NCI-H187 treated with DMSO at 0.1 percent for 48 hours (cell line): ENCODE measurements at places on chromosomes 1 and 21.

- DNase-seq = no peak
Measured at GRCh38 chr1:181816608-181817007, 244.9 kb downstream of the ZNF648 start.

DNA sequence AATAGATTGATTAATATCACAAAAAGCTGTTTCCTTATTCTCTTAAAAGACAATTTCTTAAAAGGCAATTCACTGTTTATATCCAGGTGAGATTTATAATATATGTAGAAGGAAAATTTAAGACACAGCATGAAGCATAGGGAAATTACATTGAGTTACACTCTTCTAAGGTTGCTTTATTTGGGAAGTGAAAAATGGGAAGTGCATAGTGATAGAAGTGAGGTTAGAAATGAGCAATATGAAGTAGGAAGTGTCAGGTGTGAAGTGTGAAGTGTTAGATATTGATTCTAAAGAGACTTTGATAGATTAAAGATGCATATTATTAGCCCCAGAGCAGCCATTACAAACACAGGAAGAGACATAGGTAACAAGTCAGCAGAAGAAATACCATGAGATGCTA, 40.3 kb downstream of the FH start:
- DNase-seq = no peak

DNA sequence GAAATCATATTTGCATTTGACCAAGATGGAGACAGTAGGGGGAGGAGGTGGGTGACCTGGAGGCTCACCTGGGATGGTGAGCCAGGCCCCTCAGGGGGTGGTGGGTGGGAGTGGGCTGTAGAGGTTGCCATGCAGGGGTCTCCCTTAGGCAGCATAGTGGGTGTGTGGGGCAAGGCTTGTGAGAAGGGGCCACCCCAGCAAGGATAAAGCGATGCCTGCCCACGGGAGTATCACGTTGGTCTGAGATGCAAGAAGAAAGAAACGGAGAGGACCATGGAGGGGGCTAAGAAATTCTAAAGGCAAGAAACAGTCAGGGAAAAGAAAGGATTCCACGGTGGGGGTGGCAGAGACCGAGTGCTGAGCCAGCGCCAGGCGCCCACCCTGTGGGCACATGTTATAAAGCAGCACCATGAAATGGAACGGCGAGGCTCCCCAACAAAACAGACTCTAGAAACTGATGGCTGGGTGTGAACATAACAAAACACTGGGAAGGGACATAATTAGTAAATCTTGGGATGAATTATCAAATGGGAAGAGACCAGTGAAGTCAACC, 11.7 kb upstream of the C2CD2 start:
- DNase-seq = no peak

DNA sequence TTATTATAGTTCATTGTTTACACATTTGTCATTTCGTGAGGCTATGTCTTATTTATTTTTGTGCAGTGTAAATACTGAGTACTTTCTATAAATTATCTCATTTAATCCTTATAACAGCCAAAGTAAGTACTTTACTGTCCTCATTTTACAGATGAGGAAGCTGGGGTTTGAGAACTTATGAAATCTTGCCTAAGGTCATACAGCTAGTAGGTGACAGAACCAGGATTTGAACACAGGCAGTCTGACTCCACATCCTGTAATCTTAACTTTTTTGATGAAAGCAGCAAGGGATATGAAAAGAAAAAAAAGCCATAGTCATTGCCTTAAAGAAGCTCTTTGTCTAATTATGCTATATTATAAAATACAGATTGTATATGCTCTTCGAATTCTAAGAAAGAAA, 107.1 kb upstream of the BMP8A start:
- no peak for DNase-seq

GRCh38 chr1:88812366-88812765, 79.0 kb downstream of the GTF2B start:
- no peak for DNase-seq

- no peak for DNase-seq
Measured at GRCh38 chr1:218496561-218496960, 151.4 kb downstream of the TGFB2 start.

DNA sequence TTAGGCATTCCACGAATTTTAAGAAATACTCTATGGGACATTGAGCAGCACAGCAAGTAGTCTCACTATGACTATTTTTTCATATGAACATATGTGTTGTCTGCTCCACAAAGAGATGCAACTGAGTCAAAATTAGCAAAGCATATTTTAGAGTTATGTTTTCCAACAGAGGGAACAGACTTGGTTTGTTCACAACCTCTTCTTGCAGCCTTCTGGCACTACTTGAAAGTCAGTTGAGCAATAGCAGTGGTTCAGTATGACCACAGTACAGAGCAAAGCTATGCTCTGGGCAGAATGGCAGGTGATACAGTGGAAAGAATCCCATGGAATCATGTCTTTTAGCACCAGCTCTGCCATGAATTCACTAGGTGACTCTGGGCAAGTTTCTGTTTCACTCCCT, 5.2 kb downstream of the CCN1 start:
- DNase-seq = no peak

DNA sequence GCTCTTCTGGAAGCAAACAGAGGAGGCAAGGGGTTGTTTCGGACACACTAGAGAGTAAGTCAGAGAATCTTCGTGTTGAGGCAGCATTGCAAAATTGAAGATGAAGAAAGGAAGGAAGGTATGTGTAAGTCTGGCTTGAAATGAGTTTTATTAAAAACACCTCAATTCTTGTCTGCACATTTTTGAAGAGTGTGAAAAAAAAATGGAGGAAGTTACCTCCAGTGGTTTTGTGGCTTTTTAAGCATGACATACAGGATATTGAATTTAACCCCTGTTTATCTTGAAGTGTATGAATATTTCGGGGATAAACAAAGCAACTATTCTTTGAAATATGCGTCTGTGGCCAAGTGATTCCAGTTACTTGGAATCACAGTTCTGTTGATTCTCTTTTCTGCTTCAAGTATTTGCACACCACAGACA, 203.2 kb upstream of the SGIP1 start:
- no peak for DNase-seq

DNA sequence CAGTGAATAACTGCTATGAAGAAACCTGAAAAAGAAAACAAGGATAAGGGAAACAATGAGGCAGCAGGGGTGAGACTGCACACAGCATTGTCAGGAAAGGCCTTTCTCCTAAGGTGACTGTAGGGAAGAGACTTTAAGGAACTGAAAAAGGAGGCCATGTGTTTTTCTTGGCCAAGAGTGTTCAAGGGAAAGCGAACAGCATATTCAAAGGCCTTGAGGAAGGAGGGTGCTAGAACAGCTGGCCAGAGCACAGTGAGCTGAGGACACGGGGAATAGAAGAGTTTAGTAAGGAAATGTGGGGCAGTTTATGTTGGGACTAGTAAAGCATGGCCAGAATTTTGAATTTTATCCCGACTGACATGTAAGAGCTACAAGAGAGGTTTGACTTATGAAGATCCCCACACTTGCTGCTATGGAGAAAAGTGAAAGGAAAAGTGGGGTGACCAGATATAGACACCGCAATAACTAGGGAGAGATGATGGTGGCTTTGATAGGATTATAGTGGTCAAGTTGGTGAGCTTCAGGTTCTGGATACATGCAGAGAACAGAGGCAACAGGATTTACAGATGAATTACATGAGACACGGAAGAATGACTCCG, 1.4 kb downstream of the RWDD2B start:
- DNase-seq = no peak

GRCh38 chr1:98316286-98316905, 345.1 kb upstream of the SNX7 start:
- no peak for DNase-seq

DNA sequence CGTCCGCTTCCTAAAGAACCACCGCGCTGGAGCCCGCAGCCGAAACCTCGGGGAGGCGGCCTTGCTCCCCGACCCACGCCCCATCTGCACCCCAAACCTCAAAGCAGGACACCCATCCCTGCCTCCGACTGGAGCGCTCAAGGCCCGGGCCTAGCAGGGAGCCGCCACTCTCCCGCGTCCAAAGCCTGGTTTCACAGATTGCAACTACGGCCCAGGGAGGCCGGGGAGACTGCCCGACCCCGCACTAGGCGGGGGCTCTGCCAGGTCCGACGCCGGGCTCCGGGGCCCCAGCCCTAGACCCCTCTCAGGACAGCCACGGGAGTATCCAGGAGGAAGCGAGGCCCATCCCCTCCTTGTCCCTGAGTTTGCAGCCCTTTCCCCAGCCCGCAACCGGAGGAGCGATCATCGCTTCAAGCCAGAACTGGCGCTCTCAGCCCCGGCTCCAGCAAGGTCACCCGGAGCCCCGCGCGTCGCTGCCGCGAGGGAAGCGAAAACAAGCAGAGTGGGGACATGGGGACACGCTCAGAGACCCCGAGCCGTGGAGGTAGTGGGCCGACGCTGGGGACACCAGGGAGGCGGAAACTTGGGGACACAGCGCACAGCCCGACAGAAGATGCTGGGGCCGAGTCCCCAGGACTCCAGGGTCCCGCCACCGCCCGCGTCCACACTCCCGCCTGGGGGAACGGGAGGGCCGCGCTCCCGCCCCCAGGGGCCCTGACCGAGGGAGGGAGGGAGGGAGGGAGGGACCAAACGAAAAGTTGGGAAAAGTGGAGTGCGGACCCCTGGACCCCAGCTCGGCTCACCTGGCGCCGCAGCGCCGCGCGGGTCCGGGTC, 433 bp downstream of the TMEM200B start:
- no peak for DNase-seq

DNA sequence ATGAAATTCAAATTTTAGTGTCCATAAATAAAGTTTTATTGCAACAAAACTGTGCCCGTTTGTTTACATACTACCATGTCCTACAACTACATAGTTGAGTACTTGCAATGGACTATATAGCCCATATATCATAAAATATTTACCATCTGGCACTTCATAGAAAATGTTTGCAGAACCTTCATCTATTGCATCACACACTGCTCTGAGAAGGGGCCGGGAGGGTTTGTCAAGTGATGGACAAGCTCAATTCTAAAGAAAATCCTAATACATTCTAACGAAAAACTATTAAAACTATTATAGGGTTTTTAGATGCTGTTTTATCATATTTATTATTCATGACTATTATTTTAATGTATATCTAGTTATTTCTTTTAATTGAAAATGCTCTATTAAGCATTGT, 35.9 kb downstream of the RGSL1 start:
- DNase-seq = no peak

- DNase-seq = no peak
Measured at GRCh38 chr1:30743584-30744059, 14.0 kb downstream of the LAPTM5 start.

DNA sequence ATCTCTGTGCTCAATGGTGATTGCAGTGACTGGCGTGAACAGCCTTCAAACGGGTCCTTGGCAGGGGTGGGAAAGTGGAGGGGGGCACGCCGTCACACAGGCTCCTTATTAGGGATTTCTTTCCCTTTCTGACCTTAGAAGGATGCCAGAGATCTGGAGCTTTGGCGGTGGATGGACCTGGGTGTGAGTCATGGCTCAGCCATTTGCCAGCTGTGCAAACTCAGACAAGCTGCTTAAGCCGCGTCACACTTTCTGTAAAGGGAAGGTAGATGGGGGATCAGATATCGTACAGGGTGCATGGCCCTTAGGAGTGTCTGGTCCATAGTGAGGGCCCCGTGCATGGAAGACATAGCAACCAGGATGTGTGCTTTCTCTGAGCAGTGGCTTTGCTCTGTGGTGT, 48.3 kb upstream of the C1orf174 start:
- no peak for DNase-seq

- DNase-seq = no peak
Measured at GRCh38 chr1:215595231-215595630, 28.1 kb downstream of the KCTD3 start.

DNA sequence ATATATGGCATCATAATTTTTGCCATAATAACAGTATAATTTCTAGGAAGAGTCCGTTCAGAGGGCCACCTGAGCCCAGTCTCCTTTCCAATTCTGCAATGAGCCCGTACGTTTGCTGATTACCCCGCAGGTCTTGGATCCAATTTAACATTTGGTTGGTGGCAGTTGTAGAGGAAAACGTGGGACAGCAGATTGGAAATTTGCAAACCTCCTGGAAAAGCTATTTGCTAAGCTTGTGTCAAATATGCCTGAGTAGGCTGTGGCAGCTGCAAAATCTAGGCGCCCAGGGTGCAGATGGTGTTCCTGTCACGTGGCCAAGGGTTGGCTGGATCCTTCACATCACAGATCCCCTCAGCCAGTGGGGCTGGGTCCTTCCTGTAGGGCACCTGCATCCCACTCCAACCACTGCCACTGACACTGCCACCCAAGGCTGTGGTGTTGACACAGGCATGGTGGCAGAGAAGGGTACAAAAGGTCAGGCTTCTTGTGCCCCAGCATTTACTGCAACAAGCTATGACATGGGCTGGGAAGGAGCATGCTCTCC, 174.8 kb upstream of the SYT6 start:
- DNase-seq = no peak

GRCh38 chr1:201562659-201563405, 23.9 kb downstream of the NAV1 start:
- no peak for DNase-seq

DNA sequence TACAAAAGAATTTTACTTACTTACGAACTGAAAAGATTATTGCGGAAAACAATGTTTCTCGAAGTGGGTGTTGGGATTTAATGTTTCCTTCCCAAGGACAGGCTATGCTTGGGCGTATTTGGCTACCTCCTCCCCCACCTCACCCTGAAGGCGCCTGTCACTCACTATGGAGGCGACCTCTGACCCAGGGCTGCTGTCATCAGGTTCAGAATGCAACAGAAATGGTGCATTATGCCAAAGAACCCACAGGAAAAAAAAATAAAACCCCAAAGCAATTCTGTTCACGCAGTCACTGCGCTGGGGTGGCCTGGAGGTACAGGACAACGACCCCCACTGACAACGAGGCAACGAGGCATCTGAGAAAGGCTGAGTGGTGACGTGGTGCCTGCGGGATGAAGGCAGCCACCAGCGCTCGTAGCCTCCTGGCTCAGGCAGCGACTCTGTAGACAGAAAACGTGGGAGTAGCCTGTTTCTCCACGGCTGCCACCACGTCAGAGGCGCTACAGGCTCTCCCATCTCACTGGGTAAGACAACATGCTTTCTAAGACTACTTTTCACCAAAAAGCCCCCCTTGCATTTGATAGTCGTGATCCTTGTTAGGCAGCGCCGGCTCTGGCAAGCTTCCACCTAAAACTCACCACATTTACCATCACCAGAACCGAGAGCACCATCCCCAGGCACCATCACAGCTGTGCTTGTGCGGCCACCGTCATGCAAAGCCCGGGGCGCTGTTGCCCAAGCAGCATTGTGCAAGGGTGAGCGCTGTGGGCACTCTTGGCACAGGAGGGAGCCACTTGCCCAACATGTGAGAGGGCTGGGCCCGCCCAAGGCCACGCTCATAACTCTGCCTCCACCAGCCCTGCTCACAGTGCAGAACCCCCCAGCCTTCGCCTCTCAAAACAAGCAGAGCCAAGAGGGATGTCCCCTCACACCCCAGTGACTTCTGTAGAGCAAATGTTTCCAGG, 14.3 kb downstream of the NADK start:
- no peak for DNase-seq

DNA sequence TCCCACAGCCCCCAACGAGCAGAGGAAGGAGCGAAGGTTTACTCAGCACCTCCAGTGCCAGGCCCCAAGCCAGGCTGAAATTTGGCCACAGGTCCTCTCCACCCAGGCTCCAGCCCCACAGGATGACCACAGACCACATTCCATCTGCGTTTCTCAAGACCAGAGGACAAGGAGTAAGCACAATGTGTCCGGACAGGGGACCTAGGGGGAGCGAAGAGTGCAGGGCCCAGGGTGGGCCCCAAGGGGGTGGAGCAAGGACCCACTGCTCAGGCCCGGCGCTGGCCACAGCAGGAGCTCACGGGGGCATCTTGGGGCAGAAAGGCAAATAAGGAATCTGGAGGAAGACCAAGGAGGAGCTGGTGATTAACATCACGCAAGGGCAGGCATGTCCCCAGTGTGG, 100.5 kb downstream of the NPHP4 start:
- no peak for DNase-seq
